ENCODE measurements at places on chromosomes 2 and 18. TPM values are rescaled to one million over a fixed set of nuclear protein-coding genes. Genes with fewer than 3 reads are reported as not detected.

Gene DAW1
- not detected for total RNA-seq

Gene BOLL
- total RNA-seq = not detected

Gene KLHL30
- 27.5 TPM for total RNA-seq

Gene FBXO48
- total RNA-seq = 0.98 TPM

Gene ATP8B1
- 4.1 TPM for total RNA-seq

Gene IL18RAP
- total RNA-seq = 0.47 TPM

Gene ILKAP
- total RNA-seq = 26.5 TPM

Gene ZNF513
- total RNA-seq = 9.8 TPM

Gene MYO5B
- 2.3 TPM for total RNA-seq

Gene RBKS
- 5.9 TPM for total RNA-seq

Gene GPR45
- total RNA-seq = not detected

Gene RAMP1
- total RNA-seq = 52.7 TPM

Gene PTPRN
- 0.51 TPM for total RNA-seq

Gene TRIM43
- total RNA-seq = not detected

Gene ASAP2
- 14.0 TPM for total RNA-seq

Gene TXNDC2
- not detected for total RNA-seq

Gene LYG1
- not detected for total RNA-seq

Data from heart right ventricle (tissue), 16 donors.